Activated CD4-positive, alpha-beta memory T cell treated with anti-CD3 and anti-CD28 coated beads for 36 hours (primary cell): ENCODE measurements at places on chromosomes 7 and 10. TPM values are rescaled to one million over a fixed set of nuclear protein-coding genes. Genes with fewer than 3 reads are reported as not detected.

DNA sequence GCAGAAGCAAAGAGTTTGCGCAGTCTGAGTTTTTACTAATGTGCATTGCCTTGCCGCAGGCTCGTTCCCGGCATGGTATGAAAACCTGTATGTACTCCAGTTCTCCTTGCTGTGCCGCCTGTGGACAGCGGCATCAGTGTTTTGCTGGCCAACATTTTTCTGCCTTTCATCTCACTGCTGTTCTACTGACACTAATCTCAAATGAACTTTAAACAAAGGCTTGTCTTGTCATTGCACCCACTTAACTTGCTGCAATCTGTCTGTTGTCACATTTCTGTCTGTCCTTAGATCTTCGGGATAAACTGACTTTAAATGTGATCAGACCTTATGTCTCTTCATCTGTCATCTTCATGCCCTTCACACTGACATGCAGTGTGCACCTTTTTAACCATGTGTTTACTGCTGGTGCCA lies 71.7 kb upstream of the ZNRF2 start:
- no peak for DNase-seq

- DNase-seq = no peak
Measured at GRCh38 chr7:142422621-142423020, 164.8 kb upstream of the PRSS58 start.

DNA sequence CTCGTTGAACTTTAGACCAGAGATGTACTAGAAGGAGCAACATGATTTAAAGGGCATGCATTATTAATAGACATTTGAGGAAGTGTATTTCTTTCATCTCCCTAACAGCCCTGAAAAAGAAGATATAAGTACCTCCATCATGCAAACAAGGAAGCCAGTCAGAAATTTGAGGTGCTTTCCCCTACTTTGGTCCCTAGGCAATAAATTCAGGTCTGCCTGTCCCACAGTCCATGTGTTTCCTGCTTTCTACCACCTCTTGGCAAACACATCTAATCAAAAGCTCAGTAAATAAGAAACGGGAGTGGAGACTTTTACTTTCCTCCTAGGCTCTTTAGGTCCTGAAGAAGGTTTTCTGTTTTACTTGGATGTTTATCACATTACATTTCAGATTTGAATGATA lies 5.2 kb upstream of the SEMA3C start:
- no peak for DNase-seq

GRCh38 chr10:61065051-61065450 lies 121.1 kb upstream of the RHOBTB1 start:
- no peak for DNase-seq

- DNase-seq = no peak
Measured at GRCh38 chr10:93152136-93152535, 78.4 kb downstream of the CYP26A1 start.

DNA sequence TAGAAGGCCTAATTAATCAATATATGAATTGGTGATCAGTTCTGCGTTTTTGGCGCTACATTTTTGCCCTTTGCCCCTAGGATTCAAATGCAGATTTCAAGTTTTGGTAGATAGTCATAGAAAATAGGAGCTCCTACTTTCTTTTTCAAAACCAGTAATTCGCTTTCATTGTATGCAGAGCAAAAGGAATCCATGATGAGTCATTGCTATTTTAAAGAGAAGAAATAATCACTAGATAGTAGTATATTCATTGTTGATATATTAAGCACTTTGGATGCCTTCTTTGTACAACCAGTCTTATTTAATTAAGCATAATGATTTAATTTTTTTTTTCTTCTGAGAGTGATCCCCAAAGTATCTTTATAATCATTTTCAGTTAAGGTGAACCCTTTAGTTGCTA lies 50.3 kb downstream of the CSTF2T start:
- DNase-seq = no peak

DNA sequence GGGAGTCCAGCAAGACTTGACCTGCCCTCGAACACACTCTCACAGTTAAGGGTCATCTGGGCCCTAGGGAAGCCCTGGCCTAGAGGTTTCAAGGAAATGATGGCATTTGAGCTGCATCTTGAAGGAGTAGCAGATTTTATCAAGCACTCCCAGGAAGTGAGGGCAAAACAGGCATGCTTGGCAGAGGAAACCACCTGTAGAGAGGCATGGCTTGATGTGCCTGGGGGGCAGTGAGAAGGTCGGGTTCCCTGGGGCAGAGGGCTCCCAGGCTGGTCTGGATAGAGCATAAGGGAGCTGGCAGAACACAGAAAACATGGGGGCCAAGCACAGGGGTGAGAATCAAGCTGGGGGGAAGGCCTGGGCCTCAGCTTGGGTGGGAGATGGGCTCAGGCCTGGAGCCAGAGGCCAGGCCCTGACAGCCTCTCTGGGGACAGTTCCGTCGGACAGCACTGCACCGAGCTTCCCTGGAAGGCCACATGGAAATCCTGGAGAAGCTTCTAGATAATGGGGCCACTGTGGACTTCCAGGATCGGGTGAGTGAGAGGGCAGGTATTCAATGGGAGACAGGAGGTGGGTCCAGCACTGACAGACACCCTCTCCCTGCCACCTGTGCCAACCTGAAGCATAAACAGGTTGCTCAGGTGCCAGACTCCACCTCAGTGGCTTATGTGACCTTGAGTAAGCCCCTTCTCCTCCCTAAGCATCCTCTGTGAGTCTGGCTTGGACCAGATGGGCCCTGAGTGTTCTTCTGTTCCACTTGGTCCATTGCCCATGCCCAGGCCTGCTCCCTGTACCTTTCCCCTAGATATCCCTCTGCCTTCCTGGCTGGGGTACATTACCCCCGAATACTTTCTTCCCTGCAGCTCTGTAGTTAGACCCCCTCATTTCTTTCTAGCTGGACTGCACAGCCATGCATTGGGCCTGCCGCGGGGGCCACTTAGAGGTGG lies 3.5 kb upstream of the HOGA1 start:
- DNase-seq = no peak

DNA sequence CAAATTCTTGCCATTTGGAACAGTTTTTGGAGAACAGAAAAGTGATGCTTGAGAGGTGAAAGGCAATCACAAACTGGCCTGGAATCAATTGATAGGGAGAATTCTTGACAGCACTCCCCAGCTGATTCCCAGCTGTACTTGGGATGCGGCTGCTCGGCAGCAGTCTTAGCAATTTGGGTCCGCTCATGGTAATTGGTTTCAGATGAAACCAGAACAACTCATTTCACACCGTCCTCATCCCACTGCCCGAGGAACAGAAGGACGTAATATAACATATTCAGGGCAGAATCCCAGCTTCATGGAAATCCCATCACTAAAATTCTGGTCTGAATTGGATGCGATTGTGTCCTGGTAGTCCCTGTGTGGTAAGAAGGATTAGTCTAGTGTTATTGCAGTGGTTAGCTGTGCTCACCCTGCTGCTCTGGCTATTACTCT lies 223.3 kb upstream of the FERD3L start:
- no peak for DNase-seq

DNA sequence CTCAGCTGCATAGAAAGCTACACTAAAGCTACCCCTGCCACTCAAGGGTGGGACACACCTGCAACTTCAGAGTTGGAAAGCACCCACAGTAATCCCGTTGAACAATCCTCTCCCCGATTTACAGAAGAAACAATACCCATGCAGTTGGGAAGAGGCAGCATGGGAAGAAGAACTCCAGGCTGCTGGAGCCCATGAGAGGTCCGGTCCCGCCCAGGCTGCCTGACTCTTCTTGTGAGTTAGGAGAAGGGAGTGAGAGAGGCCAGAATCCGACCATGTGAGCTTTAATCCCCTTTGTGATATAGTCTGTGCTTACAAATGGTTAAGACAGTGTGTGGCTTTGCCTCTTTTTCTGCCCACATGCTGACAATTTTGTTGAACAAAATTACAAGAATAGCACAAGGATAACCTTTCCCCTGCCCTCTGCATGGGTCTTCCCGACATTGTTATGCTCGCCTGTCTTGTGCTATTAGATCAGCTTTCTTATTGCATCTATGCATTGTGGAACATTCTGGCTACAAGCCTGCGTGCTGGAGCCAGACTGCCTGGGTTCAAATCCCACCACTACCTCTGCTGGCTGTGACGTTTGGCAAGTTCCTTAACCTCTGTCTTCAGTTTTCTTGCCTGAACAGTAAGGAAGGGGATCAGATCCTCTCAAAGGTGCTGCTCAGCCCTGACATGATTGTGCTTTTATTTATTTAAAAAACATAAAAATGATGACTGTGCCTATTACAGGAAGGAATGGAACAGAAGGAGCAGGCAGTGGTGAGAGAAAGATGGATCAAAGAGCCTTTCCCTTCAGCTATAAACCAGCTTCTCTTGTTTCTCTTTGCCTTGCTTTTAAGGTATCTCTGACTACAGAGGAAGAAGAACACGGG lies 56.0 kb downstream of the BPGM start:
- no peak for DNase-seq

The SMKR1 gene
- total RNA-seq = 1.5 TPM

The MYOF gene
- total RNA-seq = 49.3 TPM

The TDRD1 gene
- 0.90 TPM for total RNA-seq
